Fibroblast of skin of left quadriceps (primary cell): ENCODE measurements at places on chromosomes 6 and 20.
A peak's percentile ranks its signal among the peaks of the same experiment; 100 is the strongest.

DNA sequence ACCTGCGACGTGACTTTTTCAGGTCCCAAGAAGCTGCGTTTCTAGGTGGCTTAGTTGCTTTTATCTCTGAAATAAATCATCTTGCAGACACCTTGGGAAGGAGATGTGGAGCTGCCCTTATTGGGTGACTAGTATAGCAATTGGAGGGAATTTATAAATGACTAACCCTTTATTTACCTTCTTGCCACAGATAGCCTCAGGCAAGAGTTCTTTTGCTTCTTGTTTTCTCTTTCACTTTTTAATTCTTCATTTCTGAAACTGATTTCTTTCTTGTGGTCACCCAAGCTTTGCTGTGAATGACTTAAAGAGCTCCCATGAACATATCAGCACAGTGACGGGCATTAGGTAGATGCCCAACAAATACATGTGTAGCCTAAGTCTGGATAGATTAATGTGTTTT, 3.0 kb downstream of the ADGRF4 start:
- DNase-seq = no peak

DNA sequence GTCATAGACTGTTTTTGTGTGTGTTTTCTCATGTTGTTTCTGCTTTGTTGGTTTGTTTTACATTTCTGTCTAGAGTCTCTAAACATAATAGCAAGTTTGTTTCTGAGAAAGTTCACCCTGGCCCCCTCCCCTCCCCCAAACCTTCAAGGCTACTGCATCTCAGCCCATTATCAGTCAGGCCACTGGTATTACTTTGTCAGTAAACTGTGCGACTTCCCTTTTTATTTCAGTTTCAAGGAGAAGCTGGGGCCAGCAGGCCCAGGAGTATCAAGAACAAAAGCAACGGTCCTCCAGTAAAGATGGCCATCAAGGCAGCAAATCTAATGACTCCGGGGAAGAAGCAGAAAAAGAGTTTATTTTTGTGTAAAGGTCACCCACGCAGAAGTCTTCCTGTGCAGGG, 32.8 kb upstream of the SCGN start:
- DNase-seq = no peak

- DNase-seq = no peak
These were observed 6.0 kb upstream of the MYLK4 start for GRCh38 chr6:2756687-2757224.

GRCh38 chr6:73515204-73515655, 5.6 kb downstream of the EEF1A1 start:
- DNase-seq = no peak

GRCh38 chr20:22836211-22836610, 198.9 kb upstream of the SSTR4 start:
- peak; percentile 63 for DNase-seq

DNA sequence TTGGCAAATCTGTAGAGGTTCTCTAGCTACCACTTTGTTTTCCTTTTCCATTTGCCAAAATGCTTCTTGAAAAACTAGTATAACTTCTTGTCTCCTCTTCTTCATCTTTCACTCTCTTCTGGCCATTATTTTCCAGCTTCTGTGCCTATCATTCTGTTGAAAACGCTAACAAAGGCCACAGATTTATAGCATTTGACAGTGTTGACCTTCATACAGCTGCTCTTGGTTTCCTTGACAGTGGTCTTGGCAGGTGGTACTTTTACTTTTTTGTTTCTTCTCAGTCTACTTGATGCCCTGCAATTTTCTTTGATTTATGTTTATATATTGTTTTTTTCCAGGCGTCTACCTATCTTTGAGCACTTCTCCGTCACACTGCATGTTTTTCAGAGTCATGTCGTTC, 23.7 kb downstream of the TRMT11 start:
- no peak for DNase-seq

- DNase-seq = no peak
These were observed 2.4 kb upstream of the SSTR4 start for GRCh38 chr20:23032750-23033078.

DNA sequence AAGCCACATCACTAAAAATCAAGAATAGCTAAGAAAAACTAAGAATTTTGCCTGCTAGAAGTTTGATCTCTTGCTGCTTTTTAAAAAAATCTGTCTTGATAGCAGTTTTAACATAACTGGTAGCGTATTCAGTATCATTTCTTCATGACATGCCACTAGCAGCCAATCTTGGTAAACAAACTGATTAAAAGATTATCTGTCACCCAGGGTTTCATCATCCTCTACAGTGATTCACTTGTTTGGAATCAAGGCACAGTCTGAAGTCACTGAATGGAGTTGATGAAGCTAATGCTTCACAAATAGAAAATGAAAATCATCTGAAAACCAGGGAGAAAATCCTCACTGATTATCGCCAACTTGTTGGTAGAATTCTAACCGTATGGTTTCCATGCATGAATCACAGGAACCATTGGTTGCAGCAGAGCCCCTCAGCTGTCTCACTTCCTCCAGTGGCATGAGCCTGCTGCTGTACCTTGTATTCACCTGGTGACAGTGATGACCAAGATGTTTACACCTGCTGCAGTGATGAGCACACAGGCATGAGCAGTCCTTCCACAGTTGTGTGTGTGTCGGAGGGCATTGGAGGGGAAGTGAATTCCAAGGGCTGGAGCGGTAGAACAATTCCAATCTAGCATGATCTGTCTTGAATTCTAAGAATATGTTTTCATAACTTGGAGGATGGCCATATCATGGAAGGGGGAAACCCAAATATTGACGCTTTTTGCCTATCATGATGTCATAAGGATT, 275.0 kb downstream of the KHDC1L start:
- DNase-seq = peak; percentile 68

DNA sequence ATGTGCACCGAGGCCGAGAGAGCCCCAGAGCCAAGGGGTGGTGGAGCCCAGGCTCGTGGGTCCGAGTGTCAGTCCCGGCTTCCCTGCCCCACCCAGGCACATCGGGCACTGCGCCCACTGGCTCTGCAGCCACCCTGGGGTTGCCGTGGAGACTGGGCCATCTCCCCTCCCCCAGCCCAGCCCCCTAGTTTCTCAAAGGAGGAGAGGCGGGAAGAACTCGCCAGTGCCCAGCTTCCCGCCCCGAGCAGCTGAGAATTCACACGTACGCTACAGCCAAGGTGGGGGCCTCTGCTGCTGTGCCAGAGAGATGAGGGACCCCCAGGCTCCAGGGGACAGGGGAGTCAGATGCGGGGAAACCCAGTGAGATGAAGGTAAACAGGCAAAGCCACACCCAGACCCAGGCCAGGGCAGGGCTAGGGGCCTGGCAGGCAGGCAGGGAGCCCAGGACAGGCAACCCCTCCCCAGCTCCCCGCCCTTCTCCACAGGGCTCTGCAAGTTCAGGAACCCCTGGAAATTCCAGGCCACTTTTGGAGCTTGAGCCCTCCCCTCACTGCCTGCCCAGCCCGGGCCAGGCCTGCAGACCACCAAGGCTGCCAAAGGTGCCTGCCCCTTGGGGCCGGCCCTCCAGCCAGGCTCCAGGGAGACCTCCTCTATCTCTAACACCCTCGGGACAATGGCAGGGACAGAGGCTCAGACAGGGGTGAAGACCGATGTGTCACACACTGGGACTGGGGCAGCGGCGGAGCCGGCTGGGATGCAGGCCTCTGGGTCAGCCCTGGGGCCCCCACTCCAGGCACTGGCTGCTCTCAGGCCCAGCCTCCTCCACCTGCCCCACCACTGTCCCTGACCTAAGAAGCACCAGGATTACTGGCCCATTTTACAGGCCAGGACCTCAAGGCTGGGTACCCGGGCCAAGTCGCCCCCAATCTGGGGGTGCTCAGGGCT, 6.0 kb downstream of the LAMA5 start:
- DNase-seq = no peak

DNA sequence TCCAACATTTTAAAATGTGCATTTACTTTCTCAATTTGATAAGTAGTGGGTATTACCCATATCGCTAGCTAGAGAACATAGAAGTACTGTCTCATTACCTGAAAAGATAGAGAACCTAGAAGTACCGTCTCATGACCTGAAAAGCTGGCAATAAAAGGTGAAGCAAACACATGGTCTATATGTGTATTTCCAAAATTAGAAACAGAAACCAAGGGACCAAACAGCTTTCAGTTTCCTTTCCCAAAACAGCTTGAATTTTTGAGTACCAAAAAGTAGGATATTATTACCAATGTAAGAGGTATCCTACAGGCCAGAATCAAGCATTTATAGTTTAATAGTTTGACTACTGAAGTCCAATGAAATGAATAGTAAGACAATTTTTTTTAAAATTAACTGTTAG, 77.2 kb downstream of the KIF13A start:
- DNase-seq = no peak

DNA sequence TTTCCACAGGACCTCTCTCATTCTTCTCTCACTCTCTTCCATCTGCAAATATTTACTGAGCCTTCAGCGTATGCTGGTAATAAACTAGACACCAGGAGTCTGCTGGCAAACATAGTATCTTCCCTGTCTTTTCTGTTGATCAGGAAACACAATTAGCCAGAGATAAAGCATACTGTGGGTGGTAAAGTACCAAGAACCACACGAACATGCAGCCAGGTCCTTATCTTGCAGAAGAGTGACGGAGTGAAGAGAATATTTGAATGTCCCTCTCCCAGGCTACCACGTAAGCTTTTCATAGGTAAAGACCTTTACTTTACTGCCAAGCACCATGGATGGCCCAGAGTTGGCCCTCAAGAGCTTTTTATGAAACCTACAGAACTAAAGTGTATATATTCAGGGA, 13.3 kb downstream of the FHL5 start:
- DNase-seq = no peak

- peak; percentile 79 for DNase-seq
These were observed 185.8 kb upstream of the RAB32 start for GRCh38 chr6:146357578-146358430.

GRCh38 chr20:46357030-46357514, 48.8 kb upstream of the CDH22 start:
- no peak for DNase-seq

- DNase-seq = no peak
These were observed 511.0 kb downstream of the CDKAL1 start for GRCh38 chr6:21045135-21045700.

DNA sequence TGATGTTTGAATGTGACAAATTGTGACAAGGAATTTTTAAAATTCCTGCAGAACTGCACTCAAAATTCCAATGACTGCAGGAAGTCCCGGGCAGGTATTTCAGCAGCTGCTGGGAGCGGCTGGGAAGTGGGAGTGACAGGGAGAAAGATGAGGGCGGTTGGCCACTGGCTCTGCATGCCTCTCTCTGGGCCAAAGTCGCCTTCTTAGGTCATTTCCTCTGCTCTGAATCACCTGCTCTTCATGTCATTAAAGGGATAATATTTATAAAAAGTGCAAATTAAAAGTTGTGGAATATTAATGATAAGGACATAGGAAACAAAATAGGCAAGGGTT, 43.9 kb downstream of the RAMACL start:
- no peak for DNase-seq
